T-cell (primary cell): ENCODE measurements at places on chromosomes 12 and 14.
A peak's percentile ranks its signal among the peaks of the same experiment; 100 is the strongest.

GRCh38 chr14:100810435-100810834 is 15.5 kb upstream of the MEG3 start:
- DNase-seq, result no peak

DNA sequence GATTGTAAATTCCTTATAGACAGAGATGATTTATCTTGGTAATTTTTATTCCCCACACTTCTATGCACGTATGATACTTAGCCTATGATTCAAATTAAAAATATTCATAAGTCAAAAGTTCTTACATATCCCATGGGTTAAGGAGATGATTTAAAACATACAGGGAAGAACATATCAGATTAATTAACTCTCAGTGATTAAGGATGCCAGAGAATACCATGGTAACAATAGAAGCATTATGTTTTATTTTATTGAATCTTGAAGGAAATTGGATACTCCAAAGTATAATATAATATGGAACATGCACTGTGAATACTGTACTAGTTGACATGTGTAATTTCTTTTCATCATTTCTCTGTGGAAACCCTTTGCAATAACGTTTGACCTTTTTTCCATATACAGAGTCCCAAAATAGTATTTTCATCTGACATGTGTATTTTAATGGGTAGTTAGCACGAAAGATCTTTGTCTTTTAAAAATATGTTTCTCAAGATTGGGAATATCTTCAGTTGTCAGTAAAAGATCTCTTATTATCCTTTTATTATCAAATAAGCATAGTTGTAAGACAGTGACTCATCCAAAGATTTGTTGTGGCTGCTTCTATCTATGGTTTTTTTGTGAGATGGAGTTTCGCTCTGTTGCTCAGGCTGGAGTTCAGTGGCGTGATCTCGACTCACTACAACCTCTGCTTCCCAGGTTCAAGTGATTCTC is 166.7 kb downstream of the RAD51B start:
- DNase-seq, result no peak

DNA sequence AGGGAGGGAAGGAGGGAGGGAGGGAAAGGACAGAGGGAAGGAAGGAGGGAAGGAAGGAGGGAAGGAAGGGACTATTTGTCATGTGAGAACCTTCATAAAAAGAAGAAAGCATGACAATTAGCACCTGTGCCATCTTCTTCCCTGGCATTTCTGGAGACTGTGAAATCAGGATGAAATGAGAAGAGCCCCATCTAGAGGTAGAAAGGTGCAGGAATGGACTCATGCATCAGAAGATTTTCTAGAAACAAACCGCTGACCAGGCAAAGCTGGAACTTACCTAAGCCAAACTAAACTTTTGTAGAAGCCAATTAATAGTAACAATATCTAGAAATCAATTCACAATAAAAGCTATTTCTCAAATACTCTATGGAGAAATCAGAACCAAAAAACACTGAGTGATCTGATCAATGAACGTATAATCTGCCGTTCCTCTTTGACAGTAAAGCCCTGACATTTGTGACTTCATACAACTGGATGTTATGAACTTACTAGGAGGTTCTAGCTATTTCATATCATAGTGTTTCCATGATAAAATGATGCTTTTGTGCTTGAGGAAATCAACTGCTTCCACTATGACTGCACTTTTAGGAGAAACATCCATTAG is 24.4 kb upstream of the CRACR2A start:
- DNase-seq, result no peak

DNA sequence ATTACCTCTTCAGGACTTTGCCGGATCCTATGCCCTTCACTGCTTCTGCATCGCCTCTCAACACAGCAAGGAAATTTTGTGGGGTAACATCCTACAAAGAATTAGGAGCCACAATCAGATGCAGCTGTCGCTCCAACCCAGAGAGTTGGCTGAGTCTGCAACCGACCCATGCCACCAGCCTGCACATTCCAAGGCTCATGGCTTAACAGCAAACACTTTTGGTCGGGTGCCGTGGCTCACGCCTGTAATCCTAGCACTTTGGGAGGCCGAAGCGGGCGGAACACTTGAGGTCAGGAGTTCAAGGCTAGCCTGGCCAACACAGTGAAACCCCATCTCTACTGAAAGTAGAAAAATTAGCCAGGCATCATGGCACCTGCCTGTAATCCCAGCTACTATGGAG is 32.3 kb downstream of the LGMN start:
- no peak for DNase-seq

DNA sequence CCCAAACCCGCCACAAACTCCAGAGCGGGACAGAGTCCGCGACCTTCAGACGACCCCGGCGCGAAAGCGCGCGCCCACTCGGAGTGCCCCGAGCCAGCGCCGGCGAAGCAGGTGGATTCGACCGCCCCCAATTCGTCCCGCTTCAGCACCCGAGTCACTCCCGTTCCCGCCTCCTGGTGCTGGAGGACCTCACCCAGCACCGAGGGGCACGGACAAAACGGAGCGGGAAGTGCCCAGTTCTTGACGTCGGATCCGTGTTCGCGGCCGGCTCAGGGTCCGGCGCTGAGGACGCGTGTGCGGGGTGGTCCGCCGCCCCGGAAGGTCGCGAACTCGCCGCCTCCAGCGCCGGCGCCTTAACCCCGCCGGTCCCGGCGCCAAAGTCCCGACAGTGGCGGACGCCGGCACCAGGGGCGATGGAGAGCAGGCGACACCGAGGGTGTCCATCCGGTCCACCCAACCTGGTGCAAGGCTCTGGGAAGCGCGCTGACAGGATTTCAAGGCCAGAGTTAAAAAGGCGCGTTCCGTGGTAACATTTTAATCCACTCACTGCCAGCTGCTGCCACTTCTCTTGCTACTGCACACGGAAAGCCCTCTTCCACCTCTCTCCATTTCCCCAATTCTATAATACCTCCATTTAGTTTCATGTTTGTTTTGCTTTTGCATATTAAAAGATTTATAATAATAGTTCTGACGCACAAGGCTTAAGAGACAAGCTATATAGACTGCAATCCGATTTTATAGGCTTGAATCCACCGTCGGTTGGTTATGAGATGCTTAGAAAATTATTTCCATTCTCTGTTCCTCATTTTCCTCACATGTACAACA is 240.0 kb upstream of the CPNE8 start:
- no peak for DNase-seq

GRCh38 chr12:3655328-3655900 is 97.5 kb downstream of the CRACR2A start:
- DNase-seq, result peak; percentile 33

DNA sequence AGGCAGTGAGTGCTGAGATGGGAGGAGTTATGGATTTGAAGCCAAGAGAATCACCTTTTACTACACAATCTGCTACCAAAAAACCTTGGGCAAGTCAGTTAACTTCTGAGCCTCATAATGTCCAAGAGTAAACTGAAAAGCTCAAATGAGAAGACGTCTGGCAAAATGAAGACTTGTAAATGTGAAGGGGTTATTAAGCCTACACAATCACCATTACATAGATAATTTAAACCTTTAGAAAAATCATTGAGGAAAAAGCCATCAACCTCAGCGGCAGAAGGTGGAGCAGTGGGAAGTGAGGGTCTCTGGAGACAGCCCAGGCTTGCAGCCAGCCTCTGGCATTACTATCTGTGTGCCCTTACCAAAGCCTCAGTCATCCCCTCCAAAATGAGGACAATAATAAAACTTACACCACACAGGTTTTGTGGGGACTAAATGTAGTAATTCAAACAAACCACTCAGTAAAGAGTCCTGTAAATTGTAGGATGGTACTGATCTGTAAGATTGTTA is 50.5 kb upstream of the CCDC175 start:
- no peak for DNase-seq

- no peak for DNase-seq
These were observed 118.4 kb upstream of the ARID2 start for GRCh38 chr12:45611061-45611460.

DNA sequence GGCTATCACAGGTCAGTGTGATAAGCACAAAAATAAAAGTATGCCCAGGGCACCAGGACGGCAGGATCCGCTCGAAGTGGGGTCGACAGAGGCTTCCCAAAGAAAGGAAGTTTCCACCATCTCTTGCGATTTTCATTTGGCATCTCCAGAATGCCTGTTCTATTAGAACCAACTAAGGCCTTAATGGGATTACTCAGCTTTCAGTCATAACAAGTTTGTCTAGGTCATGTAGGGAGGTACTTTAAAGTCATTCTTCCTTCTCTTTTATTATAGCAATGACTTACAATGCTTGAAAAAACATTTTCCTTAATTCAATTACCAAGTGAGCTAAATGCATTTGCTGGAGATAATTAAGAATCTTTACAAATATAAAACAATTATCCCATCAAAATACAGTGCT is 83.6 kb upstream of the DIO3 start:
- no peak for DNase-seq

DNA sequence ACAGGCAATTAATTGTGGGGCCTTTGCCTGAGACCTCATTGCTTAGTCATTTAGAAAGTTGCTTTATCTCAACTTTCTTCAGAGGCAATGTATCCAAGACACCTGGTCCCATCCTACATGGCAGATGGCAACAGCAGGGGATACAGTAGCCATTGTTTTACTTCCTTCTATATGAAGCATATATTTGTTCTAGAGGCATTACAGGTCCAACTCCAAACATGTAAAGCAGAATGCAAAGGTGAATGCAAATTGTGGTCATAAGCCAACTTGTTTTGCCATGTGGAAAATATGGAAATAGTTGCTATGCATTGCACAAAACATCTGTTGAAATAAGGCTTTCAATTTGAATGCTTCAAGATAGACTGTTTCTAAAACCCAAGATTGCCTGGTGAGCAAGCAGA is 109.8 kb upstream of the BCAT1 start:
- DNase-seq, result no peak

- no peak for DNase-seq
These were observed 90.7 kb upstream of the PTPRR start for GRCh38 chr12:71011261-71011660.

DNA sequence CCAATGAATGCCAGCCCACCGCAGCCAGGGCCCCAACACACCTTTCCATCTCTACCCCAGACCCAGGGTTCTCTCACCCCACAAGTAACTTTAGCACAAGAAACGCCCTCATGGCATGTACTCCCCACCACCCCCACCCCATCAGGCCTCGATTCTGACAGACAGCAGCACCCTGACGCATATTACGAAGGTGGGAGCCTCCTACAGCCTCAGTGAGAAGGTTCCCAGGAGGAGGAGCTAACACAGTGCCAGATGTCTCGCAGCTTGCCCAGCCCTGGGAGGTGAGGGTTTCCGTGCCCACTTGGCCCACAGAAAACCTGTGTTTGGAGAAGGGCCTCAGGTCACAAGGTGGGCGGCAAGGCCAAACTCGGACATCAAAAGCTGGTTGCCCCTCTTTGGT is 32.4 kb downstream of the CCDC88C start:
- DNase-seq, result no peak
